Stimulated activated CD4-positive, alpha-beta T cell treated with anti-CD3 and anti-CD28 coated beads, Interleukin-1b, Interleukin-23, amount 100 ng/mL, for 24 hours (primary cell): ENCODE measurements at places on chromosomes 1 and 21.
A peak's percentile ranks its signal among the peaks of the same experiment; 100 is the strongest.

- DNase-seq, result no peak
These were observed 248.5 kb downstream of the USP25 start for GRCh38 chr21:15978215-15978738.

- no peak for DNase-seq
These were observed 26.8 kb downstream of the TP73 start for GRCh38 chr1:3679098-3679555.

- DNase-seq, result no peak
These were observed 12.7 kb upstream of the ASAP3 start for GRCh38 chr1:23496490-23497181.

DNA sequence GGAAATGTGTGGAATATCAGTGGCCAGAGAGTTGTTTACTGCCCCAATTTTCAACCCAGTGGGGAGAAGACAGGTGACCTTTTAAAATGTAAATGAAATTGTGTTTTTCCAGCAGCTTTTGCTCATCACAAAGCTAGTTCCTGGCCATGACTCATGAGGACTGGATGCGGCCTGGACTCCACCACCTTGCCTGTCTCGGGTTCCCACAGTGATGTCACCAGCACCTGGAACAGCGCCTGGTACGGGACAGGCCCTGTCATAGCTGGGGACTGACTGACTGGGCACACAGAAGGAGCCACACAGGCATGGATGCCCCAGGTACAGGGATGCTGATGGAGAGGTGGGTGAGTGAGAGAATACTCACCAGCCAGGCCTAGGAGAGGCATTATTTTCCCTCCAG is 277.1 kb downstream of the AJAP1 start:
- DNase-seq, result no peak

DNA sequence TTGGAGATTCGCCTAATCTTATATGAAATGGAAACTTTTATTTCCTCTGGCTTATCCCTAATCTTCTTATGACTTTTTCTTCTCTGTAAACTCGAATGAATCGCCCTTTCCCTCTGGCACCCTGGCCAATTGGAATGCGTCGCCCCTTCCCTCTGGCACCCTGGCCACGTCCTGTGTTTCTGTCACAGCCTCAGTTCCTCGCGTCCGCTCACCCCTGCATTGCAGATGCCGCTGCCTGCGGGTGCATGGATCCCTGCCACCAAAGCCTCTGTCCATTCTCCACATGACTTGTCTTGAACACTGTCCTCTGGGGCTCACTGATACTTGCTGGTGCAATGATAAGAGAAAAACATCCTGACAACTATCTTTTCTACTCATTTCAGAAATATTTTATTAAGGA is 104.6 kb downstream of the ADARB1 start:
- no peak for DNase-seq

DNA sequence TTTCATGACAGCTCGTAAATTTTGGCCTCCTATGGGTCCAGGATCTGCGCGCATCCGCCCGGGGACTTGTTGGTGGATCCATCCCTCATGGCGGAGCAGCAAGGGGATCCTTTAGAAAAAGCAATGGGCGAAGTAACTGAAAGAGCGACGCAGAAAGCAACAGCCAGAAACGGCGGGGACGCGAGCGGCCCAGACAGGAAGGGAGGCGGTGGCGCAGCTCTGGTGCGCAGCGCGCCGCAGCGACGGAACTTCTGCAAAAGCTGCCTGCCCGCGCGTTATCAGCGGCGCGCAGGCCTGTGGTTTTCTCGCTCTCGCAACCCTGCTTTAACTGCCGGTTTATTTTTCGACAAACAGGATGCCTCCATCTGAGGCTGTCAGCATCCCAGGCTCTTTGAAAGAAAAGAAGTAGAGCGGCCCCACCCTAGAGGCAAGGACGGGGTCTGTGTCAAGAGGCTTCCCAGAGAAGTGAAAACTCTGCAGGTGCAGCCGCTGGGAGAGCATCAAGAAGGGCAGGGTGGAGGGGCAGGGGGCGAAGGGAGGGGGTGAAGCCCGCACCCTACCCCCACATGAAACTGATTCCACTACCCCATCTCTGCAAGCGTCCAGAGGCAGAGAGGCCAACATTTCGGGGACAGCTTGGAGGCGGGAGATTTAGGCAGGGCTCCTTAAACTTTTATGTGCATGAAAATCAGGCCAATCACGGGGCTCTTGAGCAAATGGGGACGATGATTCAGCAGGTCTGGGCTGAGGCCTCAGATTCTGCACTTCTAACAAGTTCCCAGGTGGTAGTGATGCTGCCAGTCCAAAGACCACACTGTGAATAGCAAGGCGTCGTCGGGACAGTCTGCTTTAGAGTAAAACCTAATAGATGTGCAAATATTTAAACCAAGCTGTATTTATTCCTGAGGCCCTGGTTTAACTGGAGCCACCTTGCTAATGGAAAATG is 22.2 kb downstream of the RUNX1 start:
- peak; percentile 64 for DNase-seq

DNA sequence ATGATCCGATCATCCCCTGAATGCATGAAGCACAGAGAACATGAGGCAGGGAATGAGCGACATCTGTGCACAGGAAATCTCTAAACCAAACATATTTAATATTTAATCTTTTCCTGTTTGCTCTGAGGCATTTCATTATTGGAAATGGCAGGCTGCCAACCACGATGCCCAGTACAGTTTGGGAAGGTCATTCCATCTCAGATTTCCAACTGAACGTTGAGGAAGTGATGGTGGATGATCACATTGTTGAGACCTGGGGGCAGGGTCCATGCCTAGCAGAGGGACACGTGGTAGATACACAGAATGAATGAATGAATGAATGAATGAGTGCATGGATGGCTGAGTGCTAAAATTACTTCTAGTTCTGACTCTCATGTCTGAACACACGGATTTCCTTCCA is 15.9 kb upstream of the FASLG start:
- no peak for DNase-seq

GRCh38 chr1:89594096-89594740 is 38.7 kb upstream of the LRRC8C start:
- no peak for DNase-seq

GRCh38 chr1:25204797-25205480 is 27.4 kb downstream of the SYF2 start:
- DNase-seq, result no peak

- no peak for DNase-seq
These were observed 46.5 kb downstream of the LAMC1 start for GRCh38 chr1:183069562-183070216.

- DNase-seq, result no peak
These were observed 11.1 kb downstream of the CHAF1B start for GRCh38 chr21:36396325-36396724.

- no peak for DNase-seq
These were observed 82.5 kb upstream of the MAP1LC3C start for GRCh38 chr1:242081446-242081845.

GRCh38 chr1:94230920-94231319 is 6.5 kb downstream of the ARHGAP29 start:
- DNase-seq, result no peak
